ENCODE measurements at places on chromosomes 13 and 19.

DNA sequence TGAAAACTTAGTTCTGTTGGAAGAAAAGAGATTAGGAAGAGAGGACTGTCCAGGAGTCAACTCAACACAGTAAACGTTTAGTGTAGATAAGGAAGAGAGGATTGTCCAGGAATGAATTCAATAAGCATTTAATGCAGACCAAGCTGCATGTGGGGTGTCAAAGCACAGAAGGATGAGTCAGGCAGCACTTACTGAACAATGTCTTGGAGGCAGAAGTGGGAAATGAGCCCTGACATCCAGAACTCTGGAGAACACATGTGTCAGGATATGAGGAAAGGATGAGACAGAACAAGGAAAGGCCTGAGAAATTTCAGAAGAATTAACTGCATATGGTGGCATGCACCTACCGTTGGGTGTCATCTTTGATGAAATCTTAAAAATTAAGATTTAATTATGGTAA is 429.2 kb upstream of the HTR2A start:
- no peak for DNase-seq

DNA sequence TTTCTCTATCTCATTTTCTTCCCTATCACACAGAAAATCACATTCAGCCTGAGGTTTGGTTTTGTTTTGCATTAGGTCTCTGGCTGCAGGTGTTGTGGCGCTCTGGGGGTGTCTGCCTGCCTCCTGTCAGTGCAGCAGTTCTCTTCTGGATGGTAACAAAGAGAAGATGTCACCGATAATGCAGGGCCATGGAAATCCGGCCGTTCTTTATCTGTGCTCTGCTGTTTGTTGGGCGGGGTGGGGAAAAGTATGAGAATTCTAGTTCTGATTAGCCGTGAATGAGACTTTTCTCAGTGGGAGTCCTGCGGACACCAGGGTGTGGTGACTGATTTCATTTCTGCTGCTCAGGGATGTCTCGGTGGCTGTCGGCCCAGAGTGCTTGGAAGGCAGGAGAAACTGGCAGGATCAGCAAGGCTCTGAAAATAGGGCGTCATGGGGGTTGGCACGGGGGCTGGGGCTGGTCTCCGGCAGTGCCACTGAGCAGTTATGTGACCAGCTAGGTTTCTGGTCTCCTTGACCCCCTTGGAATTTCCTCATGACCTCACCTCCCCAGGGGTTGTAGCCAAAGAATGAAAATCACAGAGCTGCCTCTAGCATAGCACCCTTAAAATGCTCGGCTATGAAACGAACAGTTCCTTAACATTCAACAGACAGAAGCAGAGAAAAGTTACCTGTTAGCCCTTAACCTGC is 5.0 kb downstream of the RNF113B start:
- no peak for DNase-seq

GRCh38 chr13:42355092-42355485 is 83.1 kb downstream of the AKAP11 start:
- peak; percentile 68 for DNase-seq

GRCh38 chr13:60418954-60419353 is 21.9 kb downstream of the TDRD3 start:
- no peak for DNase-seq

DNA sequence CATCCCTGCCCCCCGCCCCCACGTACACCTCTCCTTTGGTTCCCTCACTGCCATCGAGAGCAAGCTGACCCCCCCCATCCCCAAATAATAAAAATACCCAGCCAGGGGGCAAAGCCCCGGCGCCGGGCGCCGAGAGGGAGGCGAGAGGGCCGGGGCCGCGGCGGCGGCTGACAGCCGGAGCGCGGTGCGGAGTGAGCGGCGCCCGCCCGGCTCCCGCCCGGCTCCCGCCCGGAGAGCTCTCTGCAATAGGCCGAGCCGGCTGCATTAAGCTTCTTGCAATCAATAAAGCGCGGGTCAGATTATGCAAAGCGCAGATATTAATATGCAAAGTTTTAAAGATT is 40.9 kb downstream of the DEDD2 start:
- no peak for DNase-seq

DNA sequence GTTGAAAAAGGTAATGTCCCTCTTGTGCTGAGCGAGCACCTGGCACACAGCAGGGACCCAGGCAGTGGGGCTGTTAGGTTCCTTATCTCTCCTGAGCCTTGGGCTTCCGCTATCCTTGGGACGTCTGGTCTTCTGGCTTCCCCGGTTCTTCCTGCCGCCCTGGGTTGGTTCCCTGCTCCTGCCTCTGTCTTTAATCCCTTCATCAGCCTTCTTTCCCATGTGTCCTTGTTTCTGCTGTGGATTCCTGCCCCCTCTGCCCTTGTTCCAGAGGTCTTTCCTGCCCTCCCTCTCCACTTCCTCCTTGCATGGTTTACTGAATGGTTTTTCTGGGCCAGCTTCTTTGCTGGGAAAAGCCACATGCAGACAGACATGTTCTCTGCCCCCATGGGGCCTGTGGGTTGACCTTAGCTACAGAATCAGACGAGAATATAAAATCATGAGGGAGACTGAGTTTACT is 2.6 kb downstream of the EPN1 start:
- DNase-seq, result no peak

DNA sequence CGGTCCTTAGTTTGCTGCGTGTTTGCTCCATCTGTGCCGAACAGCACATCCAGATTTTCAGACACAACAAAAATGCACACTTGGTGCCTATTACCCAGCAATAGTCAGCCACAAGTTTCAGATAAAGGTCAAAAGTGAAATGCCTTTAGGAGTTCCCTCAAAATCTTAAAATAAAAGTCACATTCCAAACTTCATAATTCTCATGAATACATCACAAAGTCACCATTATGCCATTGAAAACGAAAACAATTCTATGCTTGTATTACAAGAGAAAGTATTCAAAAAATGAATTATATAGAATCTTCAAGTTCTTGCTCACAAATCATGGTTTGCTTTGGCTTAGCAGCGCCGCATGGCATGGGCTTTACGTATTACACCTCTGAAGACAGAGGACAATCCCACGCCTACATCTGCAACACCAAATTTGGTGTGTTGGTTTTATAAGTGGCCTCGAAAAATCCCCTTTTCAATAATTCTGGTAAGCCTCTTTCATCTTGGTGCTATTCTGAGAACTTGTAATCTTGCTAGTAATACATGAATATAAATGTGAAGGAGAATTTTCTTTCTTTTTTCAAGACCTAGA is 26.6 kb downstream of the COL4A1 start:
- no peak for DNase-seq

- DNase-seq, result peak; percentile 45
Observed at GRCh38 chr19:11382898-11383705, 1.0 kb downstream of the EPOR start.

DNA sequence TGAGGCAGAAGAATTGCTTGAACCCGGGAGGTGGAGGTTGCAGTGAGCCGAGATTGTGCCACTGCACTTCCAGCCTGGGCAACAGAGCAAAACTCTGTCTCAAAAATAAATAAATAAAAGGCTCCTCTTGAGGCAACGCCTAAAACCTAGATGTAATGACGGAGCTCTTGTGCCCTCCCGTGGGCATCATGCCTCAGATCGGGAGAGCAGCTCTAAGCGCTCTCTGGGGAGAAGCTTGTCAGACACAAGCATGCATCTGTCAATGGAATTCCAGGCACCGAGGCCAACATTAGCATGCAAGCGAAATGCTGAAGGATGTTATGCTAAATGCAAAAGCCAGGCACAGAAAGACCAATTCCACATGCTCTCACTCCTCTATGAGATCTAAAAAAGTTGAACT is 45.6 kb upstream of the MRI1 start:
- no peak for DNase-seq

DNA sequence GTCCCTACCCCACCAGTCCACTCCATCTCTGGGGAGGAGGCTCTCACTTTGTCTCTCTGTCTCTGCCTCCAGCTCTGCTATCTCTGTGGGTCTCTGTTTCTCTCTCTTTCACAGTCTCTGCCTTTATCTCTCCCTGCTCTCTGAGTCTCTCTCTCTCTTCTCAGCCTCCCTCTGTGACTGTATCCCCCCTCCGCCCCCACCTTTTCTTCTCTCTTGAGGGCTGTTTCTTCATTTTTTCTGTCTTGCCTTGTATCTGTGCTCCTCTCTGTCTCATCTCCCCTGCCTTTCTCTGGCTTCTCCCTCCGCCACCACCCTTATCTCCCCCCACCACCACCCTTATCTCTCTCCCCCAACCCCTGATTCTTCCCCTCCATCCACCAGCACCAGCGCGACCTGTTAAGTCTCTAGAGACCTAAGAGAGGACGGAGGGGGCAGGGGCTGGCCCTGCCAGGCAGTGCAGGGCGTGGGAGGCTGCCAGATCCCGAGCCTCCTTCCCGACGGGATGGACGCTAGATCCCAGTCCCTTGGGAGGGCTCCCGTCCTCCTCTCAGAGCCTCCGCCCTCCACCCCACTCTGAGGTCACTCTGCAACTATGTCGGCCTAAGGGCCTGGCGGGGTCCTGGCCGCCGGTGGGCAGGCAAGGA is 1.0 kb downstream of the AXL start:
- DNase-seq, result no peak

GRCh38 chr13:50609011-50609410 is 234.5 kb downstream of the DLEU7 start:
- no peak for DNase-seq

DNA sequence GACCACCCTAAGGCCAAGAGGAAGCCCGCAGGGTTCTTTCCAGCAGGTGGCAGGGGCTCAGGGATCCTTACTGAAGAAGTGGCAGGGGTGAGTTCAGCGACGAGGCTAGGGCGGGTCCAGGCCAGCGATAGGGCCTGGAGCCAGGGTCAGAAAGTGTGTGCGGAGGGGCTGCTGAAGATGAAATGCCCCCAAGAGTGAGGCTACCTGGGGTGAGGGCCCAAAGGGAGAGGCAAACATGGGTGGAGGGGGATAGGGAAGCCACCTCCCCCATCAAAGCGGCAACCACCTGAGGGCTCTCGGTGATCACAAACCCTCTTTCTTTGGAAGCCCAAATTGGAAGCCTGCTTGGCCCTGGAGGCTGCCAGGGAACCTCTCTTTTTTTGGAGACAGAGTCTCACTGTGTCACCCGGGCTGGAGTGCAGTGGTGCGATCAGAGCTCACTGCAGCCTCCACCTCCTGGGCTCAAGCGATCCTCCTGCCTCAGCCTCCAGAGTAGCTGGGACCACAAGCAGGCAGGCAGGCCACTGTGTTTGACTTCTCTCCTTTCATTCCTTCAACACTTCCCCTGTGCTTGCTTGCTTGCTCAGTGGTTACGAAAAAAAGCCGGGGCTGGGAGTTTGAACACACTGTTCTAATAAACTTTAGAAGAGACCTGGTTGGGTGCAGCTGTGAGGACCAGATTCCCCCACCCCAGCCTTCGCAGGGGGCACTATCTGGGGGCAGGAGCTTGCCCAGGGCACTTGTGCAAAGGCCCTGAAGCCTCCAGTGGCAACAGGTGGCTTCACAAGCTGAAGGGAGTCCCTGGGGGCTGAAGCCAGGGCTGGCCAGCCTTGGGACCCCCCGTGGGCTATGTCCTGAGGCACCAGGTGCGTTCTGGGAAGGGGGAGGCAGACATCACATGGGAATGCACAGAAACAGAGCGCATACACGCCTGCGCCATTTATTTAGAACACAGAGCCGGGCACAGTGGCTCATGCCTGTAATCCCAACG is 1.4 kb upstream of the ATP8B3 start:
- no peak for DNase-seq

GRCh38 chr19:932648-933552 is 7.1 kb downstream of the ARID3A start:
- peak; percentile 40 for DNase-seq

DNA sequence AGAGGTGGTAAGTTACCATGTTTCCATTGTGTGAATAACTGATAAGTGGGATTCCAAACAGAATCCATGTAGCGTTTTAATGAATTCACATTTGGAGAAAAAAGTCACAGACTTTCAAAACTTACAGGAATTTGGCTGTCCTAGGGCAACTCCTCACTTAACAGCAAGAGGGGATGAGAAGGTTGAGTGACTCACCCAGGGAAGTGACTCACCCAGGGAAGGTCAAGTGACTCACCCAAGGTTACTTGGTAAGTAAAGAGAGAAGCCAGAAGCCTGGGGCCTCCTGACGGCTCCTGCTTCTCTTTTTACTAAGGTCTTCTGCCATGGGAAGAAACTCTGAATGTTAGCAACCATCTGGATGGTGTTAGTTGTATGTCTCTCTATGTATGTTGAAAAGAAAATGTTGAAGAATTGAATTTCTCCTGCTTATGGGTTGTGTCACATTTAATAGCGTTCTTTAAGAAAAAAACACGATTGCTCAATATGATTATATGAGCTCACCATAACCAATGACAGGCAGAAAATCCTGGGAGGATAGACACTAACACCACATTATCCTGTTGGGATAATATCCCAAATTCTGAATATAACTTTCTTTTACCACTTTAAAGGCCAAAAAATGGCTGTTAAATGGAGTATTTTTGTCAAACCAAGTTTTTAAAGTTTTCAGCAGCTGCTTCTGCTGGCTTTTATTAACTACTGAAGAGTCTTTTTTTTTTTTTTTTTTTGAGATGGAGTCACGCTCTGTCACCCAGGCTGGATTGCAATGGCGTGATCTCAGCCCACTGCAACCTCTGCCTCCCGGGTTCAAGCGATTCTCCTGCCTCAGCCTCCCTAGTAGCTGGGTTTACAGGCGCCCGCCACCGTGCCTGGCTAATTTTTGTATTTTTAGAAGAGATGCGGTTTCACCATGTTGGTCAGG is 195.6 kb downstream of the GGACT start:
- peak; percentile 57 for DNase-seq

DNA sequence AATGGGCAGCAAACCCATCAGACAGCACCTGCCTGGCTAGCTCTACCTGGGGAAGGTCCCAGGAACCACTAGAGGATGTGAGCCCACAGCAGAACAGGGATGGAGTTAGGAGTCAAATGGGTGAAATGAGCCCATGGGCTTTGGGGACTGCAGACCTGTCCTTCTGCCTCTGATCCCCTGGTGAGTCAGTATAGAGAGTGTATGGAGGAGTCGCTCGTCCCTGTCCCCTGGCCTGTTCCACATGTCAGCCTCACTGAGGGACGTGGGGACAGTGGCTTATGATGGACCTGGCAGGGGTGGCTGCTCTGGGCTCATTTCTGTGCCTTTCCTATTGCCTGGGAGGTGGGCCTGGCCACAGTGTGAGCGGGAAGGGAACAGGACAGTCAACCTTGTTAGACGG is 4.0 kb downstream of the CEACAM1 start:
- no peak for DNase-seq

DNA sequence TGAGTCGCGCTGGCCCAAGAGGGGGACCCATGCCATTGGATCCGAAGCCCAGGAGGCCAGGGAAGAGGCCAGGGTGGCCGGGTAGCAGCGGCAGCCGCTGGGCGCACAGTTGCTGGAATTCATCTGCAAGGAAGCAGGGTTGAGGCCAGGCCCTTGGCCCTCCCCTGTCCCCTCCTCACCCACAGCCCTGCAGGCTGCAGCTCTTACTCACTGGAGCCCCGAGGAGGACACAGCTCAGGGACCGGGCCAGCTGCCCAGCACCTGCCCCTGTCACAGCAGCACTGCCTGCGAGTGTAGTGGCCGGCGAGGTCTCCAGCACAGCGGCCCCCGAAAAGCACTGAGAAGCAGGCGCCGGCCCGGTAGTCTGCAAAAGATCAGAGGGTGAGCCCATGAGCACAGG is 11.2 kb downstream of the FBN3 start:
- no peak for DNase-seq

- no peak for DNase-seq
Observed at GRCh38 chr13:94112227-94112626, 367.3 kb downstream of the DCT start.

- no peak for DNase-seq
Observed at GRCh38 chr19:16521715-16522289, 20.4 kb downstream of the CHERP start.

- DNase-seq, result no peak
Observed at GRCh38 chr13:42633495-42633894, 59.5 kb downstream of the TNFSF11 start.

Data from activated naive CD4-positive, alpha-beta T cell treated with anti-CD3 and anti-CD28 coated beads, Interleukin-2, amount 50 U/mL, for 16 hours (primary cell).